GM20000 (cell line): ENCODE measurements at places on chromosomes 16 and 17.

- no peak for DNase-seq
Observed at GRCh38 chr17:4445731-4446130, 12.0 kb downstream of the SPNS3 start.

GRCh38 chr17:73155410-73156165, 9.2 kb upstream of the SSTR2 start:
- DNase-seq: no peak

GRCh38 chr16:10741844-10742243, 1.8 kb upstream of the NUBP1 start:
- DNase-seq: no peak

- DNase-seq: no peak
Observed at GRCh38 chr16:57623251-57624043, 5.0 kb upstream of the ADGRG1 start.

DNA sequence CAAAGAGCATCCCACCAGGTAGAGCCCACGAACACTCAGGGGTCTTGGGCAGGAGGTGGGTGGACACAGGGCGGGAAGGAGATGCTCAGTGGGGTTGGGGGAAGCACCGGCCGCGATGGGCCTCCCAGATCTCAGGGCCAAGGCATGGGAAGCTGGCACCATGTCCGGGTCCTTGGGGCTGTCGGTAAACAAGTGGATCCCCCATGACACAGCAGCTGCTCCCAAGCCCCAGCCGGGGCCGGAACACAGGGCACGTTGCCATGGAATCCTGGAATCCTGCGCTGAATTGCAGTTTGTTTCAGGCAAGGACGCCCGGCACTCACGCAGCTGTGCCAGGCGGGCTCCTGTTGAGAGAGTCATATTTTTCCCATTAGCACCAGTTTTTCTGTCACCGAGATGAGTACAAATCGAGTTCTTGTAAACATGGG, 23.0 kb upstream of the CHMP6 start:
- DNase-seq: no peak

DNA sequence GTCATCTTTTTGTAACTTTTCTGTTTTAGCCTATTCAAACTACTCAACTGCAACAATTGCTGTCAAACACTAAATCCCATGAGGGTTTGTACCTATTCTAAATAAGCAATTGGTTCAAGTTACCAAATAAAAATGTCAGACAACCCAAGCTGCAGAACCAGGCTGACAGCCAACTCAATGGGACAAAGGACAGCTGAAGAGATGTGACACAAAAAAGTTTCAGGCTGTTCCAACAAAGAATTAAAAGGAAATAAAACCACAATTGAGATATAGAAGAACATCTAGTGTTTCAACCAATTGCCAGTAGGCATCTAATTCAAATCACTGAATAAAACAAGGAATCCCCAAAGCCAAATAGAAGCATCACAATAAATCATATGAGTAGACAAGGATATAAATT, 49.3 kb downstream of the GRB7 start:
- no peak for DNase-seq

DNA sequence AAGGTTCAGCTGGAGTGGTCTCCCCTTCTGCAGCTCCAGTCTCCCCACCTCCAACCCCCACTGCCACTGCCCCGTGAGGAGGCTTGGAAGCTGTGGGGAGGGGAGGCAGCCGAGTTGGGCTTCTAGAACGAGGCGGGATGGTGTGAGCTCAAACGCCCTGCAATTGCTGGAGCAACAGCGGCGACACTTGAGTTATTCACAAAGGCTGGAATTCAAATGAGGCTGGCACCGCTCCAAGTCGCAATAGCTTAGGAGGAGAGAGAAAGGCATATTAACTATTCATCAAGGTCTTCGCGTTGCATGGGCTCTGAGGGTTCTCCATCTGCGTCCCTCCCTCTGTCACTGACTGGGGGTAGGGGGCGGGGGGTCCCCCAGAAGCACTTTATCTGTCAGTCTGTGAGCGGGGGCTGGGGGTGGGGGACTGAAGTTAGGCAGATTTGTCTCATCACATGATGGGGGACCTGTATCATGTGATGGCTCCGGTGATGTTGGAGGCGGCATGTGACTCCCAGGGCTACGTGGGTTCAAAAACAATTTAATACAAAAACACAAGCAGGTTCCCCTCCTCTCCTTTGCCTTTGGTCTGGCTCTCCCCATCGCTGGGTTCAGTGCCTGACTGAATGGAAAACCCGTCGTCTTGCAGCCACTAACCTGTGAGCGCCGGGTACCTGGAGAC, 70.5 kb downstream of the RBBP6 start:
- DNase-seq: no peak

GRCh38 chr16:87853411-87854052, 15.8 kb downstream of the SLC7A5 start:
- peak; percentile 87 for DNase-seq

GRCh38 chr17:43591779-43592562, 45.8 kb upstream of the ETV4 start:
- DNase-seq: peak; percentile 32

DNA sequence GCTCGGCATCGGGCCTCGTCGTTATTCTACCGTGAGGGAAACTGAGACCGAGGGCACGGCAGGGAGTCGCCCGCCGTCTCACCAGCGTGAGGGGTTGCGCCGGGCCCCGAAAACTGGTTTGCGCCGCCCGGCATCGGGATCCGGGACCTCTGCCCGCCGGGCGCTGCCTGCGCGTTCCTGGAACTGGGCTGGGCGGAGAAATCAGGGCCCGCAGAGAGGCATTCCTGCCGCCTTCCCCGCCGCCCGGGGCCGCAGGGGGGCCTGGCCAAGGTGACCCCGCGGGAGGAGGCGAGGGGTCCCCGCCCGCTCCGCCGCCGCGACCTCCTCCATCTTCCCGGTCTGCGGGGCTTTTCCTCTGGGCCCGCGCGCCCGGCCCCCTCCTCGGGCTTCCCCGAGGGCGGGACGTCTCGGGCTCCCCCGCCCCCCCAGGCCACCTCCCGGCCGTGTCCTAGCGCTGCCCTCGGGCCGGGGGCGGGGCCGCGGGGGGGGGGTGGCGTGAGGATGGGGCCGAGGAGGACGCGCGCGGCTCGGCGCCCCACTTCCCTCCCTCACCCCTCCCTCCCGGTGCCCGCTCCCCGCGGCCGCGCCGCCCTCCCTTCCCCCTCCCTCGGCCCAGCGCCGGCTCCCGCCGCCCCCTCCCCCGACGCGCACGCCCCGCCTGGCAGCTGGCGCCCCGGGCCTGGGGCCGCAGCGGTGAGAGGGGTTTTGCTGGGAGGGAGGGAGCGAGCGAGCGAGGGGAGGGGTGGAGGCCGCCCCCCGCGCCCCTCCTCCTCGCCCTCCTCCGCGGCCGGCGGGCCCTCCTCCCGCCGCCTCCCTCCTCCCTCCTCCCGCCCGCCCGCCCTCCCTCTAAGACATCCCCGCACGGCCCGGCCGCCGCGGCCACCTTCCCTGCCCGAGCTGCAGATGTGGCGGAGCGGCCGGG, at the start of gene GLIS2:
Gene GLIS2 (plus strand): TSS at position 882 of the 922 bp plus-strand sequence. CDS start 16,214 bp downstream, outside the sequence.
- DNase-seq: peak; percentile 87
